SK-N-MC (cell line): ENCODE measurements at places on chromosomes 3 and 15.

DNA sequence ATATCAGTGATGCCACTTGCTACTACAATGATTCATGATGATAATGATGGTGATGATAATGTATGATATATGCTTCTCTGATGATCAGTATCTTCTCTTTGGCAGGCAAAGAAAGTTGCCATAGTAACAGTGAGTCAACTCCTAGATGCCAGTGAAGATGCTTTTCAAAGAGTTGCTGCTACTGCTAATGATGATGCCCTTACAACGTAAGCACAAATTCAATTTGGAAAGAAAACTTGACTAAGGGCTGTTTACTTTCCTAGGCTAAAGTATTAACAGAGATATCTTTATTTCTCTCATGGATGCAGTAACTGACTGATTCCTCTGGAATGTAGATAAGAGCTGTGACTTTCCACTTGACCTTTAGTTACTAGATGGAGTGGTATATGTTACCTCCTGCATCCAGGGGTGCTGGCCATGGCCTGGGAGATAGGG lies 27.8 kb downstream of the ADGRG7 start:
- no peak for DNase-seq

- no peak for DNase-seq
Observed at GRCh38 chr3:119497820-119498185, 544 bp upstream of the TIMMDC1 start.

DNA sequence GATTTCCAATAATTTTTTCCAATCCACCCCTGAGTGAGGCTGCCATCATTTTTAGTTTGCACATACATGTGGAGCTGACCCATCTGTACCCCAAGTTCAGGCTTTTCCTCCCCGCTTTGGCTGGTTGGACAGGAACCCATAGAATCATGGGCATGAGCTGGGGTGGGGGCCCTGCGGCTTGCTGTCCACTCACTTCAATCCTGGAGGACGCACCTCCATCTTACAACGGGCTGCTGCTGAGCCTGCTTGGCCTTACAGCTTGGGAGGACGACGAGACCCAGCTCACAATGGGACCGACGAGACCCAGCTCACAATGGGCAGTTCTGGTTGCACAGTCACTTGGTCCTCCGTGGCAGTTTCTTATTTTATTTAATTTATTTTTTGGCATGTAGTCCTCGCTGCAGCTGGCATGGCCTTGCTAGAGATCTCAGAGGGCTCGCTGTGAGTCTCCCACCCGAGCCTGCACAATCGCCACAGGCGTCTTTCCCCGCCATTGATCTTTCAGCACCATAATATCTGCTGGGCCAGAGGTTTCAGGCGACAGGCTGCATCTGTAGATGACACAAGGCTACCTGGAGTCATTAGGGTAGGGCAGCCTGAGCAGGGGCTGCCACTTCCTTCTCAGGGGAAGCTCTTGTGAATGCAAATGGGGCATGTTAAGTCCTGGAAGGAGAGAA lies 19.6 kb upstream of the EPHB3 start:
- DNase-seq = no peak

GRCh38 chr3:183629546-183630301 lies 5.7 kb upstream of the KLHL24 start:
- no peak for DNase-seq

DNA sequence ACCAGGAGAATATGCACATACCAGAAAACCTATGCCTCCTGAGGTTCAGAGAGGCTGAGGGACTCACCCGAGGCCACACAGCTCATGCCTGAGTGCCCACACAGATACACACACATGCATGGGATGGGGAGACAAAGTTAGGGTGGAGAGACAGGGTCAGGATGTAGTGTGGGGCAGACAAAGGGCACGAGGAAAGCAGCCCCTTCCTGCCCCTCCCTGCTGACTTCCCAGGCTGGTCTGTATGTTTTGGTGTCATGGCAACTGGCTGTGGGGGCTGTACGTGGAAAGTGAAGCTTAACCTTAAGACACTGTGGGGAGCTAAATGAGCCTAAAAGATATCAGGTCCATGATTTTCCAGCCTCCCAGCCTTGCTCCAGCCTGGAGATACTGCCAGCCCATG lies 57.8 kb downstream of the EPHB3 start:
- no peak for DNase-seq

- no peak for DNase-seq
Observed at GRCh38 chr3:195540027-195540426, 3.1 kb downstream of the PPP1R2 start.

DNA sequence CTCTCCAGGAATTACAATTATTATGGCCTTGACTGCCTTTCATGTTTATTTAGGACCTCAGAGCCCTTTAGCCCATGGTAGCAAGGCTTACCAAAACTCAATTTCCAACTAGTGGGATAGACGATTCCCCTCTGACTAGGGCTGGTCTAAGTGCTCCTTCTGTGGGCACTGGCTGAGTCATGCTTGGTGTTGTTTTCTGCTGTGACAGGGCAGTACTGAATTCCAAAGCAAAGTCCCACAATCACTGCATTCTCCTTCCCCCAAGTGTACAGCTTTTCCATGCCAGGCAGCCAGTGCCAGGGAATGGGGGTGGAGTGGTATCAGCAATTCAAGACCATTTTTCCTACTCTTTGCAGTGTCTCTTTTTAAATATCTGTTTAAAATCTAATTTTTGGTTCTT lies 509.0 kb upstream of the NECTIN3 start:
- DNase-seq = no peak

DNA sequence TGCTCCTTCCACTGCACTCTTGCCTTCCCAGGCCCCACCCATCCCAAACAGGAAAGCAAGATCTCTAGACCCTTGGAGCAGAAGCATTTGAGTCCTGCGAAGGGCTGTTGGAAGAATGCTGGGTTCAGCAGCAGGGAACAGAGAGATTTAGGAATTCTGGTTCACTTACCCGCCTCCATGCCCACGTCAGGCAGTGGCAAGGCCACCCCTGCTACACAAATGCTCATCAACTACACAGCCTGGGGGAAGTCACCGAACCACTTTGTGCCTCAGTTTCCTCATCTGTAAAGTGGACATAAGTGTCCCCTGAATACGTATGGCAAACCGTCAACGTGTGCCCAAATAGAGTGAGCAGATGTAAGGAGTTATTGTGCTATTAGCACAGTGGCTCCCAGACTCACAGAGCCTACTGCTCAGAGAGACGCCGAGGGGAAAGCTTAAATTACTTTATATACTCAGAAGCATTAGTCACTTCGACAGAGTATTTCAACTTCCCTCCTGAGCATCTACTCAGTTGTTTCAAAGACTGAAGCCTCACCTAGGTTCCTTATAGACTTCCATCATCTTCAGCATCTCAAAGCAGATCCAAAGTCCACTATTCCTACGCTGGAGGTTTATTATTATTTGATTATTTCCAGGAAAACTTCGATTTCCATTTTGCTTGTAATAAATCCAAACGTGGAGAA lies 905 bp downstream of the HOMER2 start:
- DNase-seq = no peak

GRCh38 chr15:28005004-28005527 lies 94.0 kb downstream of the OCA2 start:
- DNase-seq = no peak
